ENCODE measurements at places on chromosomes 2 and 18.
A peak's percentile ranks its signal among the peaks of the same experiment; 100 is the strongest.

DNA sequence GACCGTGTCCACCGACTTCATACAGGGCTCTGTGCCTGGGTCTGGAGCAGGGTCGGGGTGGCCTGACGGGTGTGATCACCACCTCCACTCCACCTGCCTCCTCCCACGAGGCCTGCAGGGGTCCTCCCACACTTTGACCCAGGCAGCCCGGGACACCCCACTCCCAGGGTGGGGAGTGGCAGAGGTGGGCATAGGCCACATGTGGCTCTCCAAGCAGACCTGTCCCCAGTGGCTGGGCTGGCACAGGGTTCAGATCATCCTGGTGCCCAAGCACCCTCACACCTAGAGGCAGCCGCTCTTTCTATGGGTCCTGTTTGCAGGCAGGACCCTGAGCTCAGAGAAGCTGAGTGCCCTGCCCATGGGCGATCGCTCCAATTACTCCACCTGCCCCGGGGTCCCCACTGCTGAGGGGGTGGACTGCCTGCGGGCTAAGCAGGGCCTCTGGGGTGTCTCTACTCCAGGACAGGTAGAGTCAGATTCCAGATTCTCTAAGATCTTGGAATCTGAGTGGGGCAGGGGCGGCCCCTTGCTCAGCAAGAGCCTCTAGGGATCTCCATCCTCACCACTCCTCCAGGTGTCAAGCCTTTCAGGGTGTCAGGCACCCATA, 1.4 kb downstream of the NEURL3 start:
- DNase-seq, result no peak

- DNase-seq, result no peak
Measured at GRCh38 chr2:37324536-37324785, 172 bp downstream of the PRKD3 start.

DNA sequence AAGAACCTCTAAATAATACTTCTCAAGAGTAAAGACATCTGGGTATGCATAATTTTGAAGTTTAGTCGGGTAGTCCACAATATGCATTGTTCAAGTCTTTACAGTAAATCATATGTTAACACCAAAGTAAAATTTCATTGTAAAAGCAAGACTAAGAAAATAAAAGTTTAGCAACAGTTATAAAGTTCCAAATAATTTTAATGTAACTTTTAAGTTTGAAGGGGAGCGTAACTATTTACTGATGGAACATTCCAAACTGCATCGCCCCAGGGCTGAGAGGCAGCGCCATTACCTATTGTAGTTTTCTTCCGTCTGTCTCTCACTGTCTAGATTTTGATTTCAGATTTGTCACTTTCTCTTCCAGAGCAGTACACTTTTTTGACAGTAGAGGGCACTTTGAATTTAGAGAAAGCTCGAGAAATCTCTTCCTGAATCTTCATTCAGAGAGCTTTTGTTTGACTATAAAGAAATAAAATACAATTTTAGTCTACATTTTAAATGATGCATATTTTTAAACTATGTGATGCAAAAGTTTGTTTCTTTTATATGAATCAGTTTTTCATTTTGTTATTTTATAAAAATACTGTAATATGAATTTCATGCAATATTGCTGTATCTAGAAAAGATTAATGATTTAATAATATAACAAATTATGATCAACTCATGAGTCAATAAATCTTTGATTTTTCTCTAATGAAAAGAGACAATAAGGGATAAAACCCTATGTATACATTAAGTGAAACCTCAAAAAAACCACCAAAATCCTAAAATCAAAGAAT, 389.8 kb downstream of the FIGN start:
- no peak for DNase-seq

DNA sequence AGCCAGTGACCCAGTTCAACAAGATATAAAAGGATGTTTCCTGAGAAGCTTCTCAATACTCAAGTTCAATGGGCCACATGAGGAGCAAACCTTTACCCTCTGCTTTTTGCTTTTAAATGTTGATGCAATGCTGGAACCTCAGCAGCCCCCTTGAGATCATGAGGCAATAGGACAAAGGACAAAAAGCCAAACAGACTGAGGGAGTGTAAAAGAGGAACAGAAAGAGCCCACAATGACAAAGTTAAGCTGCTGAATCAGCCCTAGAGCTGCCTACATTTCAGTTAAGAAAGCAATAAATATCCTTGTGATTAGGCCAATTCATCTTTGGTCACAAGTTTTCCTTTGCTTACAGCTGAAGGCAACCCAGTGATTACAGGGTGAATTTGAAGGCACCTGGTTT, 76.9 kb downstream of the MRO start:
- no peak for DNase-seq

DNA sequence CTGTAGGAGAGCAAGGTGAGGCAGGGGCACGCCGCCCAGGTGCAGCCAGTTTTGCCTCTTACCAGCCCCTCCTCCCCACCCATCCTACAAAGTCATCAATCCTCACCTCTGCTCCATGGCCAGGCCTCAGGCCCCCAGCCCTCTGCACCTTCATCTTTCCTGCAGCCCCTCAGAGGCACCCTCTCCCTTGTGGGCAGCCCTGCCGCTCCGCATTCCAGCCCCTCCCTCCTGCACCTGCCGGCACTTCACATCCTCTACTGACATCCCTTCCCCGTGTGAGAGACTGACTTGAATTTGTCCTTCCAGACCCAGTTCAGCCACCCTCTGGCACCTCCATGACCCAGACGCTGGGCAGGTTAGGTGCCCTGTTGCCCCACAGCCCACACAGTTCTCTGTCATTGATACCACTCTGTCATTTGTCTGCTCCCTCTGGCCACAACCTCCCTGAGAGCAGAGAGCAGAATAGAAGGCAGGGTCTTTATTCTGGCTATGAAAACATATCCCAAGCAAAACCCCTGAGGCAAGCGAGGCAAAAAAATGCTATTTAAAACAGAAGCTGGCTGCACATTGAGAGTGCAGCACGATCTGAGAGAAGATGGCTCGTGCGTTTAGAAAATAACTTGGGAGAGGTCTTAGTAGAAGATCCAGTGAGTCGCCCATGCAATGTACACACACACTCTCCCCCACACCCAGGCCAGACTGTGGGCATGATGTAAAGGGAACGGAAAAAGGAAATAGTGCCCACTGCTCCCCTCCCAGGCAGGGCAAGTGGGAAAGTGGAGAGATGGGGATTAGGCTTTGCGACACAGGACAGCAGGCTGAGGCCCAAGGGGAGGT, 25.9 kb downstream of the SDC1 start:
- no peak for DNase-seq

DNA sequence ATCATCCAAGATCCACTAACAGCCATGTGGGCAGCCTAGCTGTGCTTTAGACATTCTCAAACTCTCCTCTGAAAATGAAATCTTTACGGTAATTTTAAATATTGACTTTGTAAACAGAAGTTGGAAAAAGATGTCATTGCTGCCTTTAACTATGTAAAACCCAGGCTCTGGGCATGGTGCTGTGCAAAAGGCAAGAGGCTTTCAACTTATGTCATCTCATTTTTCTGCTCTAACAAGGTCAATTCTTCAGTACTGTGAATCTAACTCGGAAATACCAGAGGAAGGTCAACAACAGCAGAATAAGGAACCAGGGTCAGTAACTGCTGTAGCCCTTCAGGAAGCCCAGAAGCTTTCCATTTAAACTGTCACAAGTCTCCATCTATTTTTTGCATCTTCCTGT, 37.0 kb upstream of the MPP4 start:
- DNase-seq, result no peak

DNA sequence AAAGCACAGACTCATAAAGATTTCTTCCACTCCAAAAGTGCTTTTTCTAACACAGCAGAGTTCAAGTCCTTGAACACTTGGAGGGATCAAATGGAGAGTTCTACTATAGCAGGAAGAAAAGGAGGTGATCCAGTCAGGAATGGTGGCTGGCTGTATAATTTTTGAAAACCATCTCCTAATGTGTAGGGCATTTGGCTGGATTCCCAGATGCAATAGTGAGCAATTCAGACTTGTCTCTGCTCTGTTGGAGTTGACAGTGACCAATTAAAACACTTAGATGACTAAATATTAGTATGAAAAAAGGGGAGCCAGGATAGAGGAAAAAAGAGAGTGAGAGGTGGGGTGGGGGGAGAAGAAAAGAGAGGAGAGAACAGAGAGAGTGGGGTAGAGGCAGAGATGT, 5.3 kb upstream of the G6PC2 start:
- no peak for DNase-seq

GRCh38 chr2:167929484-167929883, 317.9 kb downstream of the STK39 start:
- DNase-seq, result no peak

DNA sequence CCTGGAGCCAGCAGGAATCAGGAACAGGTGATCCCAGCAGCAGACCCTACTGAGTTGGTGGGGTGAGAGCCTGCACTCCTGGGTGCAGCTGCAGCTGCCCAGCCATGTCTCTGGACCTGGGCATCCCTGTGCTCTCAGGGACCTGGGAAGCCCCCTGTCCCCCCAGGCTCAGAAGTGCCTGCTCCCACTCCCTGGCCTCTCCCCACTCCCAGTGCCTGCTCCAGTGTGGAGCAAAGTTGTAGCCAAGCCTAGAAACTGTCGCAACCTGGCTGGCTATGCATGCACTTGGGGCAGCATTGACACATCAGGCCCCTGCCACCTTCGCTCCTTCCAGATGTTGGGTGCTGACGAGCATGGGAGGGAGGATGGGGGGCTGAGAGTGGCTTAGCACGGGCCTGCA, 1124.7 kb upstream of the ACVR2A start:
- DNase-seq, result no peak

DNA sequence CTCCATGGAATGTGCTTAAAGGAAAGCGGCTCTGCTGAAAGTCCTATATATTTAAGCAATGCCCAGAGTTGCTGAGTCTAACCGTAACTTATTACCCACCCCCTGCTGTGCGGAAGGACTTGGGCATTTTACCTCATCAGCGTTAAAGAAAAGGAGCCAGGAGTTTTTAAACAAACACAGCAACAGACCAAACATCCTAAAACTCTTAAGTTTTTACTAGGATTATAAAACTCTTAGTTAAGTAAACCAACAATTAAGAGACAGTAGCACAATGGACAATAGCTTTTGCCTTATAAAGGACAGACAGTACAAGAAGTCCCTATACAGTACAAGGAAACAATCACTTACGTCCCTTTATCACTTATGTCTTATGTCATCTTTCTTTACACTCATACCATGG, 90.2 kb downstream of the ZNF521 start:
- DNase-seq, result no peak

DNA sequence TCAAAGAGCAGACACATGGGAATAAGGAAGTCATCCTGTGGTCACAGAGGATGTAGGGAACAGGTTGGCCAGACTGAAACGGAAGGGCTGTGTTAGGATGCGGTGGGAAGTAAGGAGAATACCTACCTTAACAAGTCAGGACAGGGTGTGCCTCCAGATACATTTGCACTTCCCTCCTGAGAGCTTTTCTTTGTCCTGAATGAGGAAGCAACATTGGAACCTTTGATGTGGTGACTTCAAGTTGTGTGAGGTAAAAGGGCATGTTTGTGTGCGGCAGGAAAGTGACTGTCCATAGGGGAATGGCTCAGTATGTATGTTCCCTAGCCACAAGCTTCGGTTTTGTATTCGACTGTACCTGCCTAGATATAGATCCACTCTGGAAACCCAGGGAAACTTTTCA, 24.9 kb upstream of the LRRTM1 start:
- no peak for DNase-seq

DNA sequence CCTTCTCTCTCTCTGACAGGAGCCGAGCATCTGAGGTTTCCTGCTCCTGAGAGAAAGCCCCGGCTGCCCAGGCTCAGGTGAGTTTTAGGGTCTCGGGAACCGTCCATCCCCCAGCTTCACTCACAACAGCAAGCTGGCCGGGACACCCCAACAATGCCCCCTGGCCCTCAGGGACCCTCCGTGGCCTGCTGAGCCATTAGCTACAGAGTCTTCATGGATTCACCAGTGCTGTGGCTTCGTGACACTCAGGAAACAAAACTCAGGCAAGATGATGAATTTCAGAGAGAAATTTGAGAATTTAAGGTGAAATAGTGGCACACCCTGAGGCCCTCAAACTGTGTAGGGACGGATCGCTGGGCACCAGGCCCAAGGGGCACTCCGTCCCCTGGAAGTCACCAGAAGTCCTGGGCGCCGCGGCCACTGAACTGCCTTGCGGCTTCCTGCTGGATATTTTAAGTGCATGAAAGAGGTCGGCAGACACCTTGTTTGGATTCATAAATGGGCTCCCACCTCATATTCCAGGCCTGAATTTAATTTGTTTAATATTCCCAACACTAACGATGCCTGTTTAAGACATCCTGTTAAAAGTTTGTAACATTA, 368.3 kb upstream of the SALL3 start:
- DNase-seq, result no peak

GRCh38 chr18:73214970-73215369, 347.2 kb upstream of the NETO1 start:
- DNase-seq, result no peak

DNA sequence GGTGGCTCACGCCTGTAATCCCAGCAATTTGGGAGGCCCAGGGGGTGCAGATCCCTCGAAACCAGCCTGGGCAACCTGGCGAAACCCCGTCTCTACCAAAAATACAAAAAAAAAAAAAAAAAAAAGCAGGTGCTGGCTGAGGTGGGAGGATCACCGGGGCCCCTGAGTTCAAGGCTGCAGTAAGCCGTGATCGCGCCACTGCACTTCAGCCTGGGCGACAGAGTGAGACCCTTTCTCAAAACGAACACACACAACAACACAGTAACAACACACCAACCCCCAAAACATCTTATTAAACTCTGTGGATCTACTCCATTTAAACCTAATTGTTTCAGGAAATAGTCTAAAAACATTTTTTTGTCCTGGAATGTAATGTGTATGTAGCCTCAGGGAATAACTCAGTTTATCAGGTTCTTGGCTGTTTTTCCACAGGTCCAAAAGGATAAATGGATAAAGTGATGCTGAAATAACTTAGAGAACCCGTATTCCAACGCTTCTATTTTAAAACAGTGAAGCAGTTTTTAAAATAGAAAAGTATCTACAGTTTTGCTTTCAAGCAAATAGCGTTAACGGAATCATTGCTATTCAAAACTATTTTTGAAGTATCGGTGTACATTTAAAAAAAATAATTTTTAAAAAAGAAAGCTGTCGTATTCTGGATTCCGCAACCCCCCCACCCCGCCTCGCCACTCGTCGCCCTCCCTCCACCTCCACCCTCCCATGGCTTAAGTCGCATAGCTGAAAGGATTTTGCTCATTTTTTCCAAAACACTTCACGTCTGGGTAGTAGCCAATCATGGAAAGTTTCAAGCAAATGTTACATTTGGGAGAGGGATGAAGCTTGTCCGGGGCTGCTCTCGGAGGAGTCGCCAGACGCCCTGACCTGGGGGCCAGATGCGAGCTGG, 895 bp upstream of the GLS start:
- DNase-seq, result peak; percentile 17

GRCh38 chr2:10469955-10470608, 22.0 kb upstream of the ODC1 start:
- no peak for DNase-seq

- no peak for DNase-seq
Measured at GRCh38 chr2:98160554-98160953, 73.6 kb downstream of the VWA3B start.

DNA sequence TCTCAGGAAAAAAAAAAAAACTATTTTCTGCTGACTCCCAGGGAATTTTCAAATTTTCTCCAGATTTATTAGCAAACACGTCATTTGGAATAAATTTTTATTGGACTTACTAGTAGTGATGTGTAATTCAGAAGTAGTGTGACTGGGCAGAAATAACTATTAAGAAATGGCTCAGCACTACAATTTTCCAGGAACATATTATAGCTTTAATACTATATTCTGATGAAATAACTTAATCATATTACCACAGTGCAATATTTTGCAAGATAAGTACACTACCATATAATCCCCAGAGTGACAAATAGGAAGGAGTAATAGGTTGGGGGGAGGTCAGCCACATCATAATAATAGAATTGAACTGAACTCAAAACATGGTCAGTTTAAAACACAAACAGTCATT, 19.7 kb upstream of the TNFAIP6 start:
- DNase-seq, result no peak

Data from stimulated activated CD4-positive, alpha-beta T cell treated with anti-CD3 and anti-CD28 coated beads, TNF-alpha, amount 100 ng/mL, for 1 hour (primary cell).